ENCODE measurements at places on chromosomes 13 and 19.

GRCh38 chr19:10361569-10362011 lies 18.8 kb downstream of the TYK2 start:
- DNase-seq, result no peak

- DNase-seq, result no peak
Measured at GRCh38 chr19:49685845-49686332, 3.5 kb upstream of the ADM5 start.

DNA sequence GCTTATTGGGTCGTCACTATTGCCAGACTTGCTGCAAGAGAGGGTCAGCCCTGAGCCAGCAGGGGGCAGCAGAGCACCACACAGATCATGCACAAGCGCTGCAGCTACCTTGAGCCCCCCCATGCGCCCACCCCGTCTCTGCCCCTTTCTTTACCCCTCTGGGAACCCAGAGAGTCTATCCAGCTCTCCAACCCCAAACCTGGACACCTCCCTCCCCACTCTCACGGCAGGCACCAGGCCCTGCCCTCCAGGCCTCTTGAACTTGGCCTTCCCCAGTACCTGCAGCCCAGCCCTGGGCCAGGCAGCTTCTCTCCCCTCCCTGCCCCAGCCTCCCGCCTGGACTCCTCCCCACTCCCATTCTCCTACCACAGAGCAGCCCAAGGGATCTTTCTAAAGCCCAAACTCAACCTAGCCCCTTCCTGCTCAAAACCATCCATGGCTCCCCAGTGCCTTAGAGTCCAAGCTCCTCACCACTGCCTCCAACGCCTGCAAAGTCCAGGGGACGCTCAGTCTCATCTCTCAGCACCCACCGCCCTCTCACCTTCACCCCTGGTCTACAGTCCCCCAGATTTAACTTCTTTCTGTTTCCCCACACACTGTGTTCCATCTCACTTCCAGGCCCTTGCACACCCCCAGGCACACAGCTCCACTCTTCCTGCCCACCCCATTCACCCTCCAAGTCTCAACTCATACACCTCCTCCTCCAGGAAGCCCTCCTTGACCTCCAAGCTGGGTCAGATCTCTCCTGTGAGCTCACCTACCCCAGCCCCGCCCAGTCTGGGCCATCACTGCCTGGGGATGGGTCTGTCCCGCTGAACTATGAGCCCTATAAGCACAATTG lies 9.4 kb upstream of the CEACAM16 start:
- peak; percentile 41 for DNase-seq

- DNase-seq, result no peak
Measured at GRCh38 chr13:97885641-97886040, 67.8 kb upstream of the IPO5 start.

DNA sequence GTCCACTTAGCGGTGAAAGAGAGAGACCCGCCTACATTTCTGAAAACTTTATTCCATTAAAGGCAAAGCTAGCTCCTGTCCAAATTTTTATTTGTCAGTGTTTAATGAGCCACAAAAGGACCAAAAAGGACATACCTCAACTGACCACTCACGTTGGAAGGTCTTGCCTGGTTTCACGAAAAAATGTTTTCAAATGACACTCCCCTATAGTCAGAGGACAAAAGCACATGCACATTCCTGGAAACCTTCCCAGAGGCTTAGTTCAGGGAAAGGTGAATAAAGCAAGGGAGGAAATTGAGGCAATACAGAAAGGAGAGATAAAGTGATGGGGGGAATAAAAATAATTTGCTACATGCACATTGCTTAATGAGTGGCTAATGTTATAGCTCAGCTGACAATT lies 55.6 kb downstream of the DOCK9 start:
- DNase-seq, result no peak

GRCh38 chr19:2888731-2889224 lies 11.9 kb upstream of the ZNF57 start:
- DNase-seq, result peak; percentile 88

DNA sequence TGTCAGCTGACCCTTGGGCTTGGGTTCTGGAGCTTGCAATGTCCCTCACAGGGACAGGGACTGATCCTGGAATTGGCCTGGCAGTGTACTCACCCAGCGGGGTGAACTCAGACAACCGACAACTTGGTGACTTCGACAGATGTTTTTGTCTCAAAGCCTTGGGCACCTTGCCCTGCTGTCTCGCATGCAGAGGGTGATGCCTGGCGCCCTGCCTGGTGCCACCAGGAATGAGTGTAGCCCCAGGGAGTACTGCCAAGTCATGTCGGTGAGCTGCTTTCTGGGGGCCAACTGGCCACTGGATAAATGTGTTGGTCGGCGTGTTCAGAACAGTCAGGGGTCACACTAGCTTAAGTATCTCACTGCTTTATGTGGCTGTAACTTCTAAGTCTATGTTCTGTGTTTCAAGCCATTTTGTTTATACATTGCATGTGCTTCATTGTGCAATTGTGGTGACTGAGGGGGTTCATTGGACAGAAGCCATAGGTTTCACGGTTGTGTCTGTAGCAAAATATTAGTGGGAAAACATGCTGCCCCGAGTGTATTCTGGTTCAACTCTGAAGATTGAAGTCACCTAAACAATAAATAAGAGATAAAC lies 96.3 kb upstream of the TNFSF11 start:
- DNase-seq, result no peak

DNA sequence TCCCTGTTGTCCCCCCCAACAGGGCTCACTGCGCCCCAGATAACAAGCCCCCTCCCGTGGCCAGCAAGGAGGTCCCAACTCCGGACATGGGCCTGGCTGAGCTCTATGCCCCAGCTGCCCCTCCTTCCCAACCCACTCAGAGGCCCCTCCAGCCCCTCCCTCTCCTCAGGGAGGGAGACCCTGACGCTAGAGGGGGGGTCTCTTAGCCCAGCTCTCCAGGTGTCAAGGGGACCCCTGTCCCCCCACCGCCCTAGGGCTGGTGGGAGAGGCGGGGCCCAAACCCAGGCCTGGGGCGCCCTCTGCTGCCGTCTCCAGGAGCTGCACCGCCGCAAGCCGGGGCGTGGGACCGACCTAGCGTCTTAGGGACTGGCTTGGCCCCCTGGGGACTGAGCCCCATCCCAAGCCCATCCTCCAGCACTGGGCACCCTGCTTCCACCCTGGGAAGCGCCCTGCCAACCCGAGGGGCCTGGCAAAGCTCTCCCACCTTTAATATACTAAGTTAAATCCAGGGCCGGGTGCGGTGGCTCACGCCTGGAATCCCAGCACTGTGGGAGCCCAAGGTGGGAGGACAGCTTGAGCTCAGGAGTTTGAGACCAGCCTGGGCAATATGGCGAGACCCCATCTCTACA lies 1.4 kb downstream of the GRIN3B start:
- DNase-seq, result no peak

DNA sequence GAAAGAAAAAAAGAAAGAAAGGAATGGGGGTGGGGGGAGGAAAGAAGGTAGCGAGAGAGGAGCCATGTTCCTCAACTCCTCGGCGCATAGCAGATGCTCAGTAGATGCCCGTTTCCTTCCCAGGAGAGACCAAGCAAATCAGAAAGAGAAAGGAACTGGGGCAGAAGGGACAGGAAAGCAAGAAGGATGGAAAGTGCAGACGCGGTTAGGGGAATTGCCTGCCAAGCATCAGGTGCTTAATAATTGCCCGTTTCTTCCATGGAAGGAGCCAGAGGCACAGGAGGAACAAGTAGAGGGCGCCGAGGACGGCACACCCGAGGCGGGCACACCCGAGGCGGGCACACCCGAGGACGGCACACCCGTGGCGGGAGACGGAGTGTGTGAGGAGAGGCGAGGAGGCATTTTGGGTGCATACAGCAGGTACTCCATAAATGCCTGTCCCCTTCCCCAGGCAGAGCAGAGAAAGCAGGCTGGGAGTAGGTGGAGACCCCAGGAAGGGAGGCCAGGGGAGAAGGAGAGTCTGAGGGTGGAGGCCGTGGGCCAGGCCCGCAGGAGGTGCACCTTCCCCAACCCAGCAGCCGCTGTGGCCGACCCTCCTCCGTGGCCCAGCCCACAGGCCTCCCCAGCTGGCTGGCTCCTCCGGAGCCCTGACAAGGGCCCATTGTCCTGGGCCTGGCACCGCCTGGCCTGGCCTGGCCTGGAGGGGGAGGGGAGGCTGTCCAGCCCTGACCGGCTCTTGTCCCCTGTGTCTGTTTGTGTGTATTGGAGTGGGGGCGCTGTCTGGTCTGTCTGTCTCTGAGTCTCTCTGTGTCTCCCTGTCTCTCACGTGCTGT lies 14.6 kb downstream of the JOSD2 start:
- no peak for DNase-seq
